ENCODE measurements at places on chromosomes 16 and 17. TPM values are rescaled to one million over a fixed set of nuclear protein-coding genes. Genes with fewer than 3 reads are reported as not detected.

DNA sequence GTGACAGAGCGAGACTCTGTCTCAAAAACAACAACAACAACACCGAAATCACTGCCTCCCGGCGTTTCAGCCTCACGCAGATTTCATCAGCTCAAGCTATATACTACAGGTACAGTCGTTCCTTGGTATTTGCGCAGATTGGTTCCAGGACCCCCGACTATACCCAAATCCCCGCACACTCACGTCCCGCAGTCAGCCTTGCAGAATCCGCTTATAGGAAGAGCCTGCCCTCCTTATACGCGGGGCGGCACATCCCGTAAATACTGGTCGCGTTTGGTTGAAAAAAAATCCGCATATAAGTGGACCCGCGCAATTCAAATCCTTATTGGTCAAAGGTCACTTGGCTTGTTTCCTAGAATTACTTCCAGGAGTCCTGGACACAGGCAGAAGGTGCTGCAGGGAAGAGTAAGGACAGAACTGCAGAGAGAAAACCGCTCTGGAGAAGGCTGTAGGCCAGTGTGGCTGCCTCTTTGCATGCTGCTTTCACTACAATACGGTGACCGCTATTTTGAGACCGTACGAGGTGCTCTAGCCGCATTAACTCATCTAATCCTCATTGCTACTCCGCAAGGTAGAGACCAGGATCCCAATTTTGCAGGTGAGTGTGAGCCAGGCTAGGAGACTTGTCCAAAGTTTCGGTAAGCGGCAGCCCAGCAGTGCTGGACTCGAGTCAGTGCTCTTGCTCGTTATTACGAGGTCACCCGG is 718 bp downstream of the NDUFAB1 start:
- DNase-seq: no peak

DNA sequence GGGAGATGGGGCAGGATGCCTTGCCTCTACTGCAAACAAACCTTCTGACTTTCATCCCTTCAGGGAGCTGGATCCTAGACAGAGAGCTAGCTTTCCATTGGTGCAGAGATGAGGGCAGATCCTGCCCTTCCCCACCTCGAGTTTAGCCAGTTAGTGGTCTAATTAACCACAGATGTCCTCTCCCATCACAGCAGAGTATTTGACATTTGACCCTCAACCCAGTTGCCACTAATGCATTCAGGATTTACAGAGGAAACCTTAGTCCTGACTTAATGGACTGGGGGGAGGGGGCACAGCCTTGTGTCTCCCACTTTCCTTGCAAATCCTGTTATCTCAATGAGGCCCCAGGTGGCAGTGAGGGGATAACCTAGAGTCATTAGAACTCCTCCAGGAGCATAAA is 10.2 kb downstream of the PIP4K2B start:
- no peak for DNase-seq

DNA sequence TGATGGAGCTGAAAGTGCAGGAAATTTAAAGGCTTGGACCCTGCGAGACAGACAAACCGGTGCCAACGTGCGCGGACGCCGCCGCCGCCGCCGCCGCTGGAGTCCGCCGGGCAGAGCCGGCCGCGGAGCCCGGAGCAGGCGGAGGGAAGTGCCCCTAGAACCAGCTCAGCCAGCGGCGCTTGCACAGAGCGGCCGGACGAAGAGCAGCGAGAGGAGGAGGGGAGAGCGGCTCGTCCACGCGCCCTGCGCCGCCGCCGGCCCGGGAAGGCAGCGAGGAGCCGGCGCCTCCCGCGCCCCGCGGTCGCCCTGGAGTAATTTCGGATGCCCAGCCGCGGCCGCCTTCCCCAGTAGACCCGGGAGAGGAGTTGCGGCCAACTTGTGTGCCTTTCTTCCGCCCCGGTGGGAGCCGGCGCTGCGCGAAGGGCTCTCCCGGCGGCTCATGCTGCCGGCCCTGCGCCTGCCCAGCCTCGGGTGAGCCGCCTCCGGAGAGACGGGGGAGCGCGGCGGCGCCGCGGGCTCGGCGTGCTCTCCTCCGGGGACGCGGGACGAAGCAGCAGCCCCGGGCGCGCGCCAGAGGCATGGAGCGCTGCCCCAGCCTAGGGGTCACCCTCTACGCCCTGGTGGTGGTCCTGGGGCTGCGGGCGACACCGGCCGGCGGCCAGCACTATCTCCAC is at the start of gene NOG:
Gene NOG, plus strand, starts transcription at position 54 of the 674 bp plus-strand sequence. Its CDS starts 525 bp downstream, at position 579.
- DNase-seq: peak; percentile 71

DNA sequence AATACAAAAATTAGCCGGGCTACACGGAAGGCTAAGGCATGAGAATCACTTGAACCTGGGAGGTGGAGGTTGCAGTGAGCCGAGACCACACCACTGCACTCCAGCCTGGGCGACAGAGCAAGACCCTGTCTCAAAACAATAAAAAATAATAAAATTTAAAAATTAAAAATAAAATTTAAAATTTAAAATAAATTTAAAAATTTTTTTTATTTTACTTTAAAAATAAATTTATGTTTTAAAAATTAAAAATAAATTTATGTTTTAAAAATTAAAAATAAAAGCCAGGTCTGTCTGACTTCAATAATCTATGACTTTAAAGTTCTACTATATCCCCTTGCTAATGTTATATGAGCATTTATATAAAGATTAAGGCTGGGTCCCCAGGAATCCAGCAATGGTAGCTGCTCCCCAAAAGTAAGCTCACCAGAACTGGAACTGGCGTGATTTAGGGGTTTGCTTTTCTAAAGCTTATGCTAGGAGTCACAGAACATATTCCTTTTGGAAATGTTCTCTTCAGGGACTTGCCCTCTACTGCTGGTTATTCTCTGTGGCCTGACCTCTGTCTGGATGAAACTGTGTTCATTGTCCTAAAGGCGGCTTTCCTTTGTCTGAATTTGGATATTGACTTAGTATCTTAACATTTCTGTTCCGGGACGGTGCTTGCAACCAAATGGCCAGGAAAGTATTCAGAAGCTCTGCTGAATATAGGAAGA is 140.2 kb upstream of the NOL11 start:
- DNase-seq: no peak

- no peak for DNase-seq
These were observed 6.7 kb downstream of the PCGF2 start for GRCh38 chr17:38741461-38741860.

GRCh38 chr17:57271821-57272220 is 15.5 kb downstream of the MSI2 start:
- no peak for DNase-seq

- no peak for DNase-seq
These were observed 34.4 kb downstream of the DNAH3 start for GRCh38 chr16:21116148-21116693.

GRCh38 chr16:85860413-85861094 is 38.4 kb upstream of the IRF8 start:
- DNase-seq: no peak

- peak; percentile 15 for DNase-seq
These were observed 57.2 kb upstream of the CACNG5 start for GRCh38 chr17:66777689-66778225.

GRCh38 chr17:78276098-78276887 is 44.9 kb downstream of the TMEM235 start:
- no peak for DNase-seq

GRCh38 chr16:12098429-12099310 is 122.1 kb downstream of the SNX29 start:
- no peak for DNase-seq

GRCh38 chr16:12245088-12245920 is 268.8 kb downstream of the SNX29 start:
- DNase-seq: no peak

DNA sequence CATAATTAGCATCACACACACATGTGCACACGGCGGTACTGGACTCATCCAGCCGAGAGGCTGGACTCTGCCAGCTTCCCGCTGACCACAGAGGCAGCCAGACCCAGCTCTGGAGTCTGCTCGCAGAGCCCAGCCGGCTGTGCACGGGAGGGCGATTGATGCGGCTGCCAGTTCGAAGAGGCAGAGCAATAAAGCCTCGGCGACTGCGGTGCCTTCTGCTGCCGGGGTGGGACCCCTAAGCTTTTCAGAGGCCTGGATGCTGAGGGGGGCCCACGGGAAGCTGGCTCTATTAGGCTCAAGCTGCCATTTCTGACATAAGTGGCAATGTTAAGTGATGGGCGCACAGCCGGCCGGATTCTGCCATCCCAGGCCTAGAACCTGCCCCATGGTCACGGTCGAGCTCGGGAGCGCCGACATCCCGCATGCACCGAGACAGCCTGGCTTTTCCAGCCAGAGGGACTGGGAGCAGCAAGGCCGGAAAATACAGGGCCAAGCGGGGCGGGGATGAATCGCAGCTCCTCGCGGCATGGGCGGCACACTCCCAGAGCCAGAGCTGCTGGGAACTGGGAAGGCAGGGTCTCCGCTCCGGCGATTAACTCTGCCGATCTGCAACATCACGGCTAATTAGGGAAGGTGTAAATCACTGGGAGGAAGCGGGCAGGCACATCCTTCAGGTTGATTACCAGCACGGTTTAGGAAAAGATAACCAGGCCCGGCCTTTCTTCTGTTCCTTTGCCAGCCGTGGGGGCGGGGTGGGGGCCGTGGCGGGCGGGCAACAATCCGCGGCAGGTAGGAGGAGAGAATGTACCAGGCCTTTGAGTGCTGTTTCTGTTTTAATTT is 57.7 kb downstream of the TBC1D16 start:
- DNase-seq: no peak

DNA sequence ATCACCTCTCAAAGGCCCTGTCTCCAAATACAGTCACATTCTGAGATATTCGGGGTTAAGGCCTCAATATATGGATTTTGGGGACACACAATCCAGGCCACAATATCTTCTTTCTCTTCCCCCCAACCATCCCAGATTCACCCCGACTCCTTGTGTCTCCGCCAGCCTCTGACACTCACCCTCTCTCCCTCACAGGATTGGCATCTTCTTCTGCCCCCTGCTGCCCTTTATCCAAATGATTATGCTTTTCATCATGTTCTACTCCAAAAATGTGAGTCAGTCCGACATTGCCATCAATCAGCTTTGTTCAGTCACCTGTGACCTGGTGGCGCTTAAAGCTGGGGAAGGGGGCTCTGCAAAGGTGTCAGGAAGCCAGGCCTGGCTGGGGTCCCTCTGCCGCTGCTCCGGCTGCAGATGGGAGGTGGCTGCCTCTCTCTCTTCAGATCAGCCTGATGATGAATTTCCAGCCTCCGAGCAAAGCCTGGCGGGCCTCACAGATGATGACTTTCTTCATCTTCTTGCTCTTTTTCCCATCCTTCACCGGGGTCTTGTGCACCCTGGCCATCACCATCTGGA is 35.1 kb downstream of the GDE1 start:
- no peak for DNase-seq

DNA sequence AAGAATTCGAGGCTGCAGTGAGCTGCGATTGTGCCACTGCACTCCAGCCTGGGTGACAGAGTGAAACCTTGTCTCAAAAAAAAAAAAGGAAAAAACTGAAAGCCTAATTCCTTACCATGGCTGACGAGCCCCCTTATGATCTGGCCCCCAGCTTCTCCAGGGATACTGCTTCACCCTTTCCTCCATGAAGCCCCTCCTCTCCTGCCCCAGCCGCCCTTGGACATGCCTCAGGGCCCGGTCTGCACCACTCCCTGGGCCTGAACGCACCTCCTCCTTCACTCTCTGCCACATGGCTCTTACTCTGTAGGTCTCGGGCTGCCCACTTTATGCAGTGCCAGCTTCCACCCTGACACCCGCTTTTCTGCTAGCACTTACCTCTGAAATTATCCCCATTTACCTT is 65.3 kb downstream of the COG7 start:
- no peak for DNase-seq

GRCh38 chr17:35046740-35047283 is 16.7 kb downstream of the RFFL start:
- peak; percentile 39 for DNase-seq

RAC3 gene
- 27.5 TPM for total RNA-seq

PIRT gene
- not detected for total RNA-seq

MAP2K6 gene
- total RNA-seq: 0.46 TPM

MMP28 gene
- 4.5 TPM for total RNA-seq

CDH1 gene
- total RNA-seq: 216 TPM

KREMEN2 gene
- total RNA-seq: 8.5 TPM

ATP2C2 gene
- total RNA-seq: 0.17 TPM

FAM20A gene
- not detected for total RNA-seq

ST6GALNAC2 gene
- 38.5 TPM for total RNA-seq

ATP2A1 gene
- 0.21 TPM for total RNA-seq

PMFBP1 gene
- 0.49 TPM for total RNA-seq

GFOD2 gene
- 17.1 TPM for total RNA-seq

SHCBP1 gene
- total RNA-seq: 28.8 TPM

MVP gene
- total RNA-seq: 138 TPM

BCO1 gene
- not detected for total RNA-seq

SOST gene
- not detected for total RNA-seq

Data from foreskin keratinocyte (primary cell).